ENCODE measurements at places on chromosomes 5 and 9.
A peak's percentile ranks its signal among the peaks of the same experiment; 100 is the strongest.

GRCh38 chr9:134661791-134662142 lies 20.2 kb downstream of the COL5A1 start:
- H3K27ac ChIP-seq: peak overlapping the region; percentile 83
- peaks cover 26% of the 10 kb centered on the region for H3K4me1 ChIP-seq
- DNase-seq: peak; percentile 52
- no peaks in the 10 kb centered on the region for H3K27me3 ChIP-seq
- H3K36me3 ChIP-seq: no peaks in the 10 kb centered on the region

GRCh38 chr5:6543830-6544560 lies 88.8 kb downstream of the NSUN2 start:
- no peaks in the 10 kb centered on the region for H3K4me1 ChIP-seq
- no peak for DNase-seq
- H3K27me3 ChIP-seq: no peaks in the 10 kb centered on the region

DNA sequence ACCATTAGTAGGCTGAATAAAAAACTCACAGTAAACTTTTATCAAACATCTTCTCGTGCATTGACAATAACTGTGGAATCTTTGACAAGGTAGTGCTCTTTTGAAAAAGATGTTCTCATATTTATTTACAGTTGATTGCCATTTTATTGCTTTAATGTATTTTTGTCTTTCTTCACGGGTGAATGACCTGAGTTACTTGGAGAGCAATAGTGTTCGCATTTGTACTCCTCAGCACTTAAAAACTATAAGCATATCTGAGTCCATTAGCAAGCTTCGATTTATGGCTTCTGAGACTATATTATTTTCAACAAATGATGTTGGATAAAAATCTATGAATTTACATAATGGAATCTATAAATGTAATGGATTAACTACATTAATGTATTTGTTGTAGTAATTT lies 1012.3 kb downstream of the CDH9 start:
- H3K27me3 ChIP-seq: no peaks in the 10 kb centered on the region
- H3K36me3 ChIP-seq: no peaks in the 10 kb centered on the region
- no peak overlapping the region for H3K27ac ChIP-seq
- H3K4me1 ChIP-seq: no peaks in the 10 kb centered on the region
- no peak overlapping the region for H3K4me3 ChIP-seq
- no peak for DNase-seq

- H3K27ac ChIP-seq: no peak overlapping the region
- no peaks in the 10 kb centered on the region for H3K4me1 ChIP-seq
These were observed 881.1 kb upstream of the NUDT12 start for GRCh38 chr5:104443706-104444105.

- no peak for DNase-seq
- no peak overlapping the region for H3K27ac ChIP-seq
- no peak overlapping the region for H3K4me3 ChIP-seq
- no peaks in the 10 kb centered on the region for H3K36me3 ChIP-seq
- H3K27me3 ChIP-seq: no peaks in the 10 kb centered on the region
These were observed 96.0 kb upstream of the OSMR start for GRCh38 chr5:38749861-38750260.

DNA sequence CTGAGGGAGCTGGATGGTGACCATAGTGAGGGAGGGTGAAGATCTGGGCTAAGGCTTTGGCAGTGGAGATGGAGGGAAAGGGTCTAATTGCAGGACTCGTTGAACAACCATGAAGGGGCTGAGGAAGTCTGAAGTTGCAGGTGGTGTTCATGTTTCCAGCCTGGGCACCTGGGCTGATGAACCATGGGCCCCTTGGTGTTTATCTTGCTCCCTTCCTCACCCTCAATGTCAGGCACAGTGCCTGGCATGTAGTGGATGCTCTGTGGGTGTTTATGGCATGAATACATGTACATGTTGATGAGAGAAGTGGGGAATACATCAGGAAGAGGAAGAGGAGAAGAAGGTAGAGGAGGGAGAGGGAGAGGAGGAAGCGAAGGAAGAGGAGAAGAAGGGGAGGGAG lies 31.3 kb upstream of the COL15A1 start:
- no peak for DNase-seq
- peaks cover 13% of the 10 kb centered on the region for H3K4me1 ChIP-seq
- H3K27me3 ChIP-seq: no peaks in the 10 kb centered on the region
- H3K36me3 ChIP-seq: no peaks in the 10 kb centered on the region
- H3K27ac ChIP-seq: no peak overlapping the region

- no peaks in the 10 kb centered on the region for H3K27me3 ChIP-seq
- H3K36me3 ChIP-seq: no peaks in the 10 kb centered on the region
- peaks cover 6% of the 10 kb centered on the region for H3K4me1 ChIP-seq
- no peak for DNase-seq
- H3K4me3 ChIP-seq: no peak overlapping the region
- no peak overlapping the region for H3K27ac ChIP-seq
These were observed 102.3 kb downstream of the APBA1 start for GRCh38 chr9:69569738-69570451.

DNA sequence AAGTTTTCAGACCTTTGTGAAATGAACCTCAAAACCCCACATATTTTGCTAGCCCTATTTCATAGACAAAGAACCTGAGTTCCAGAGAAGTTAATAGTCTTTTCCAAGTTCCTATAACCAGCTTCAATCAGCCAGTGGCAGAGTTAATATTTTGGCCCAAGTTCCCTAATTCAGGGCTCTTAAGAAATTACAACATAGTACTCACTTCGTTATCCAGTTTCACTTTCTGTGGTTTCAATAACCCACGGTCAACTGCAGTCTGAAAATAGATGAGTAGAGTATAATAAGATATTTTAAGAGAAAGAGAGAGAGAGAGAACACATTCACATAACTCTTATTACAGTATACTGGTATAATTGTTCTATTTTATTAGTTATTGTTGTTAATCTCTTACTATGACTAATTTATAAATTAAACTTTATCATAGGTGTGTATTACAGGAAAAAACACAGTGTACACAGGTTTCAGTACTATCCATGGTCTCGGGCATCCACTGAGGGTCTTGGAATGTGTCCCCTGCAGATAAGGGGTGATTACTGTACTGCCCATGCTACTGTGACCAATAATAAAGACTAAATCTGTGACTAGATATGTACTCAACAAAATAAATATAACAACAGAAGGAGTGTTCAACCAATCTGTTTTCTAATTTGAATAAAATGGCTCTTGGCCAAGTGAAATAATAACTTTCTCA lies 9.3 kb upstream of the MYOT start:
- no peaks in the 10 kb centered on the region for H3K27me3 ChIP-seq
- H3K4me1 ChIP-seq: peaks cover 18% of the 10 kb centered on the region
- no peak for DNase-seq
- H3K4me3 ChIP-seq: peak overlapping the region; percentile 30

DNA sequence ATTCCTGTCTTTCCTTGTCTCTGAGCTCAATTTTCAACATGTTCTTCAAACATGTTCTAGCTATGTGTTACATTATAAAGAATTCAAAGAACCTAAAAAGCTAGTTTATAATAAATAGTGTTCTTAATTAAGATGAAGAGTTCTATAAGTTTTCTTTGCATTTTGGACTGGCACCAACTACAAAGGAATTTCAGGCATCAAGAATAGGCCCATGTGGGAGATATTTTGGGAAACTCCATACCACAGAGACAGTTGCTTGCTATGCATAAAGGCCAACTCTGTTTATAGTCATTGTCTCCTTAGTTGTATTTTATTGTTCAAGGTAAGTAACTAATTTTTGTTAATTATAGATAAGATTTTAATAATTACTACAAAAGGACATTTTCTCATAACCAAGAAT lies 4.5 kb downstream of the SLF1 start:
- peak overlapping the region; percentile 28 for H3K27ac ChIP-seq
- no peaks in the 10 kb centered on the region for H3K36me3 ChIP-seq
- H3K4me1 ChIP-seq: no peaks in the 10 kb centered on the region
- no peak for DNase-seq
- H3K4me3 ChIP-seq: no peak overlapping the region

GRCh38 chr5:113215401-113216060 lies 219.3 kb downstream of the TSSK1B start:
- peaks cover 20% of the 10 kb centered on the region for H3K4me1 ChIP-seq
- H3K4me3 ChIP-seq: no peak overlapping the region
- no peaks in the 10 kb centered on the region for H3K27me3 ChIP-seq
- H3K36me3 ChIP-seq: no peaks in the 10 kb centered on the region
- H3K27ac ChIP-seq: no peak overlapping the region
- no peak for DNase-seq

GRCh38 chr9:74493512-74493911 lies 3.6 kb upstream of the RORB start:
- H3K4me3 ChIP-seq: no peak overlapping the region
- no peaks in the 10 kb centered on the region for H3K36me3 ChIP-seq
- H3K27ac ChIP-seq: no peak overlapping the region
- H3K27me3 ChIP-seq: peaks cover 9% of the 10 kb centered on the region

GRCh38 chr9:4933177-4933576 lies 51.9 kb upstream of the JAK2 start:
- no peaks in the 10 kb centered on the region for H3K27me3 ChIP-seq
- no peaks in the 10 kb centered on the region for H3K36me3 ChIP-seq
- no peak overlapping the region for H3K27ac ChIP-seq
- H3K4me1 ChIP-seq: peaks cover 32% of the 10 kb centered on the region
- DNase-seq: no peak

DNA sequence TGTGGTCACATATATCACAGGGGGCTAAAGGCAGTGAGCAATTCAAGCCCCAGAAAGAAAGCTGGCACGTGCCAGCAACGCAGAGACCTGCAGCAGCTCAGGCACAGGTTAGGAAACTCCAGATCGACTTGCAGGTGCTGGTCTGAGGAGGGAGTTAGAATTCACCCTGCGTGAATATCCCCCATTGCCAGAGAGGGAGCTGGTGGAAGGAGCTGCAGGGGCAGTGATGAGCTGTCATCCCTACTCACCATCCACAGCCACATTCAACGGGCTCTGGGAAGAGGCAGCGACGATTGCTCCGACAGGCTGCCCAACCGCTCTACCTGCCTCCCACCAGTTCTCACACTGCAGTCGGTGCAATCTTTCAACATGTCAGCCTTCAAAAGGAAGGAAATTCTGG lies 40.8 kb upstream of the CLK4 start:
- no peak for DNase-seq
- H3K27me3 ChIP-seq: no peaks in the 10 kb centered on the region
- no peaks in the 10 kb centered on the region for H3K4me1 ChIP-seq
- H3K36me3 ChIP-seq: no peaks in the 10 kb centered on the region
- no peak overlapping the region for H3K4me3 ChIP-seq

DNA sequence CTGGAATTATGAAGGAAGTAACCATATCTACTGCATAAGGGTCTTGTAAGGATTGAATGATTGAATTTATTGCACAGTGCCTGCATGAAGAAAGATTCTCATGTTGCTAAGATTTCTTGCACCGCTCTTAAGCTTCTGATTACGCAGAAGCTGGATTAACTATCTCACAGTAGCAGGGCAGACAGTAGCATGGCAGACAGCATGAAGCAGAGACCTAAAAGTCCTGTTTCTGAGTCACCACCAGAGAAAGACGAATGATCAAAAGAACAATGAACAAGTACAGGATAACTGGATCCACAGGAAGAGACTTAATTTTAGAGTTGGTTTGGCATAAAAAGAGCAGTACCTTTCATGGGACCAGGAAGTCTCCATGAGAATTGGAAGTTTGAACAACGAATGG lies 142.4 kb downstream of the MAPKAP1 start:
- H3K4me1 ChIP-seq: peaks cover 10% of the 10 kb centered on the region
- H3K36me3 ChIP-seq: no peaks in the 10 kb centered on the region
- H3K27me3 ChIP-seq: no peaks in the 10 kb centered on the region
- no peak overlapping the region for H3K27ac ChIP-seq
- no peak overlapping the region for H3K4me3 ChIP-seq

- H3K36me3 ChIP-seq: no peaks in the 10 kb centered on the region
- H3K27ac ChIP-seq: no peak overlapping the region
- no peaks in the 10 kb centered on the region for H3K27me3 ChIP-seq
- H3K4me1 ChIP-seq: peaks cover 3% of the 10 kb centered on the region
- DNase-seq: no peak
- no peak overlapping the region for H3K4me3 ChIP-seq
These were observed 234.3 kb upstream of the ANKH start for GRCh38 chr5:15105799-15106393.

- no peak overlapping the region for H3K4me3 ChIP-seq
- H3K4me1 ChIP-seq: no peaks in the 10 kb centered on the region
- no peak for DNase-seq
- no peaks in the 10 kb centered on the region for H3K27me3 ChIP-seq
- H3K27ac ChIP-seq: no peak overlapping the region
These were observed 23.0 kb upstream of the ZNF366 start for GRCh38 chr5:72530196-72530595.

GRCh38 chr5:138632900-138633489 lies 57.8 kb upstream of the HSPA9 start:
- no peaks in the 10 kb centered on the region for H3K27me3 ChIP-seq
- no peaks in the 10 kb centered on the region for H3K36me3 ChIP-seq
- no peak overlapping the region for H3K27ac ChIP-seq
- H3K4me3 ChIP-seq: no peak overlapping the region
- peak; percentile 61 for DNase-seq

- H3K4me3 ChIP-seq: no peak overlapping the region
- no peak overlapping the region for H3K27ac ChIP-seq
- DNase-seq: no peak
- H3K4me1 ChIP-seq: peaks cover 14% of the 10 kb centered on the region
- no peaks in the 10 kb centered on the region for H3K36me3 ChIP-seq
These were observed 35.4 kb downstream of the PRLR start for GRCh38 chr5:35194635-35195471.

GRCh38 chr5:74107899-74108298 lies 481.9 kb downstream of the ARHGEF28 start:
- H3K27ac ChIP-seq: peak overlapping the region; percentile 9
- H3K4me3 ChIP-seq: no peak overlapping the region
- H3K36me3 ChIP-seq: no peaks in the 10 kb centered on the region

DNA sequence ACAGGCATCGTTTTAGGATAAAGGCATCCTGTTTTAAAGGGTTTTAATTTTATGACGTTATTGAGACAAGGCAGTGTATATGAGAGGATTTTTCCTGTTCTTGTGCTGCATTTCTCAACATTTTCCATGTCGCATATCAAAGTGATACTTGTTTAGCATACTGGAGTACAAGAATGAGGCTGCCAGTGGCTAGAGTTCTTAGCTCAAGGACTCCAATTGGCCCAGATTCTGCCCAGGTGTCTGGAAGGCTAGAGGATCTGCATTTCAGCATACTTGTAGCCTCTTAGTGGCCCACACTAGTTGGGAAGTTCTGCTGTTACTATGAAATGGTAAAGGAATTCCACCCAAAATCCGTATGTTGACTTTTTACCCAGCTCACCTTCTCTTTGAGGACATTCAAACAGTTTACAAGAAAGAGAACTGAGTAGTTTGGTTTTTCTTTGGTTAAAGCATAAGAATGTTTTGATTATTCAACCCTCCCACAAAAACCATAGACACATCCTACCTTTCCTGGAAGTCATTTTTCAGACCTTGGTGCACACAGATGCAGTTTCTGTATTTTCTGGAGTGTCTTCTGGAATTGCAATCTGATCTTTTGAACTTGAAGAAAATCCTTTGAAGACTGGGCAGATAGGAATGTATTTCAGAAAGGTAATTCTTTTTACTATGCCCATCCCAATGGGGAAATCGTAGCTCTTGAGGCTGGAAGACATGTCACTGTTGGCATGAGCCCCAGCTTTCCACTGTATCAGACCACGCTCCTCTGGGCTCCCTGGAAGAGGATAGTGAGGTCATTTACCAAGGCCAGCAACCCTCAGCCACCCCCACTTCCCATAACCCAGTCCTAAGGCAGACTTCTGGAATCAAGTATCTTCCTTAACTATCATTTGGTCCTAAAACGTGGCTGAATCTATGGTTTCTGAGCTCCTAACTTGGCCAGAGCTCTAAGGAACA lies 11.3 kb downstream of the SLC23A1 start:
- no peak for DNase-seq
- H3K27ac ChIP-seq: no peak overlapping the region
- H3K36me3 ChIP-seq: peaks cover 73% of the 10 kb centered on the region
